ENCODE measurements at places on chromosomes 6 and 20.

DNA sequence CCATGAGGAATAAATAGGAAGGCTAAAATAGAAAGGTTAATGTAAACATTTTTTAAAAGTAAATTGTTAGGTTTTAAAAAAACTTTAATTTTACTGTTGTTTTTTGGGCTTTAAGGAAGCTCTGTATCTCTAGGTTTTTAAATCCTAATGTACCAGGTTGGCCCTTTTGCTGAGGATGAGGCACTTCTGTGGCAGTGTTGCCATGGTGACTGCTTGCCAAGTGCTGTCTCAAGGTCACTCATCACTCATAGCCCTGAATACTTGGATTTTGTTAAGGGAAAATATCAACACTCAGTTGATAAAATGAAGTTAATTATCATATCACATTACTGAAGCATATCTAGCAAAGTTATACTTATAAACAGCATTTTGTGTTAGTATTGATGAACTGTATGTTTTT, 50.2 kb downstream of the NCOA3 start:
- DNase-seq: no peak

DNA sequence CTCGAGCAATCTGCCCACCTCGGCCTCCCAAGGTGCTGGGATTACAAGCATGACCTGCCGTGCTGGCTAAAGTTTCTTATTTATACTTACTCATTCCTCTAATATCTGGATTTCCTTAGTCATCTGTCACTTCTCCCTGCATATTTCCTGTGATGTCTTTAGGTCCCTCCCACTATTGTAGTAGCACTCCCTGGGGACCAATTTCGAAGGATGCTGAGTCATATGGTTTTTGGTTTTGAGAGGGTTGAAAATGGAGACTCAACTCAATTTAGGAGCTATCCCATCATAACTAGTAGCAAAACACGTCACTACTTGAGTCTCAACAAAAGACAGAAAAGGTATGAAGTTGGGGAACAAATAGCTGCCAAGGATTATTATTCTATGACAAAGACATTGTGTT, 20.2 kb downstream of the MCUR1 start:
- peak; percentile 84 for DNase-seq

DNA sequence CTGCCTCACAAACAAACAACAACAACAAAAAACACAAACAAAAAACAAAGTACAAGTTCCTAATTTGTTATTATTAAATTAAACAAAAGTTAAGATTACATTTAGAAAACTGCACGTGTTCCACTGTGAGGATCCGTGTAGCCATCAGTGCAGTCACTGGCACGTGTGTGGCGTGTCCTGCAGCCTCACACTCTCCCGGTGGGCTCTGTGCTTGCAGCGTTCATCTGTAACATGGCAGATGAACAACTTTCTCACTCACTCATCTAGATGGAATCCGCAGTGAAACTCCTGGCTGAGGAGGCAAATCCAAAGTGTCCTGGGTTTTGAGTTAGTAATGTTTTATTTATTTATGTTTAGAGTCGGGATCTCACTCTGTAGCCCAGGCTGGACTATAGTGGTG, 12.9 kb upstream of the ADRM1 start:
- no peak for DNase-seq

- peak; percentile 69 for DNase-seq
Measured at GRCh38 chr20:10649797-10650160, 24.0 kb downstream of the JAG1 start.

- DNase-seq: no peak
Measured at GRCh38 chr6:5378331-5378730, 117.0 kb downstream of the FARS2 start.

GRCh38 chr6:148648754-148649453, 97.9 kb upstream of the UST start:
- DNase-seq: no peak

GRCh38 chr6:69673298-69673697, 123.5 kb downstream of the LMBRD1 start:
- DNase-seq: no peak

GRCh38 chr6:168022488-168023321, 25.2 kb downstream of the KIF25 start:
- no peak for DNase-seq

DNA sequence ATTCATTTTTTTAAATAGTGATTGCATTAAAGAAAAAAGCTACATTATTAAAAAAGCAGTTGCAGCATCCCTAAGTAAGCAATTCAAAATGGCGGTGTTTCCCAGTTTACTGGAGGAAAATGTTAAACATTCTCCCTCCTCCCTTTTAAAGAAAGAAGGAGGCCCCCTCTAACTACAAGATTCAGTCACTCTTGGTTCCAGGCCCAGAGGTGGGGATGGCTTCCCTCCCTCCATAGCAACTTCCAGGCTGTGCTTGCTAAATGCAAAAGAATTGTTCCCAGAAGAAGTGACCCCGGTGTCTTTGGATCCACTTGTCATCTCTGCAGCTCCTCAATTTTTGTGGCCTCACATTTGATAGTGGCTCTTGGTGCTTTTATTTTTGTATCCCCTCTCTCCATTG, 165.9 kb downstream of the SOBP start:
- no peak for DNase-seq

DNA sequence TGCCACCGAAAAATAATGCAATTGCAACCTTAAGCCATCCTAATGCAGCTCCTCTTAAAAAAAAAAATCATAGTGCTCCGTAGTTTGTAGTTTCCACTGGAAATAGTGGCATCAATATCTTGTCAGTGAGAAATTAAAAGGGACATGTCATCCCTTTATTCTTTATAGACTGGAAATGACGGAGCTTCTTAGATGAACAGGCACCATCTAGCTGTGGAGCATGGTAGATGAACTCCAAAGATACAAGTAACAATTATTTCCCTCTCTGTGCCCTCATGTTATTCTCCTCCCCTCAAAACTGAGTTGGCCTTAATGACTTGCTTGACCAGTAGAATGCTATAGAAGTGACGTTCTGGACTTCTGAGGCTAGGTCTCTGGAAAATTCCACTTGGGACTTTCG, 268.1 kb upstream of the SPTLC3 start:
- DNase-seq: no peak

GRCh38 chr6:41386594-41386993, 51.2 kb downstream of the NCR2 start:
- no peak for DNase-seq

- DNase-seq: no peak
Measured at GRCh38 chr6:85551264-85551663, 42.4 kb downstream of the SNX14 start.

- DNase-seq: peak; percentile 12
Measured at GRCh38 chr6:21228411-21228810, 365.1 kb upstream of the SOX4 start.

Measured in AG10803 (cell line).